Suprapubic skin (tissue), 4 donors: ENCODE measurements at places on chromosomes 16 and 17.

- DNase-seq, result no peak
Measured at GRCh38 chr16:85847036-85847435, 47.5 kb downstream of the COX4I1 start.

- no peak for DNase-seq
Measured at GRCh38 chr16:73347500-73348375, 299.8 kb upstream of the ZFHX3 start.

DNA sequence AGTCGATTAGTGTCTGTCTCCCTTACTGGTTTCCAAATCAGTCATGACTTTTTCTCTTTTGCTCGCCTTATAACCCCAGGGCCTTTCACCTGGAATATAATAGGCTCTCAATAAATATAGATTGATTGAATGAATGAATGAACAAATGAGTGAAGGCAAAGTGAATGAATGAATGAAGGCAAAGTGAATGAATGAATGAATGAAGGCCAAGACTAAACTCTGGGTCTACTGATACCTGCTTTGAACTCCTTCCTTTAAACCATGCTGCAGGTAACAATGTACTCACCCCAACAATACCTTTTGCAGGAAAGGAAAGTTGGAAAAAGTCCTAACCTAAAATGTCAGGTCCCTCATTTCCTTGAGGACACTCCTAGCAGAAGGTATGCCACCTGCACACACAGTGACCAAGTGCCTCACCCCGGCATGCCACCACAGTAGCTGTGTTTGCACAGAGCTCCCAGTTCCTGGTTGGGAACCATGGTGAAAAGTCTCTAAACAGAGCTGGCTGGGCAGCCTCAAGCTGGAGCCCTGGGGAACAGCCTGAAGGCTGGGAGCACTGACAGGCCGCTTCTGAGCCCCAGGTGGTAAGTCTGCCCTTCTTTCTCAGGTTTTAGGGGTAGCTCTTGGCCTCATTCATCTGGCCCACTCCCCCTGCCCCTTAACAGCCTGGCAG is 42.7 kb upstream of the ANKFN1 start:
- DNase-seq, result no peak

- no peak for DNase-seq
Measured at GRCh38 chr17:2821868-2822267, 25.6 kb downstream of the RAP1GAP2 start.

GRCh38 chr16:52729731-52730130 is 182.8 kb upstream of the TOX3 start:
- no peak for DNase-seq

- no peak for DNase-seq
Measured at GRCh38 chr17:77684803-77685798, 273.4 kb upstream of the TNRC6C start.
